CD4-positive, alpha-beta T cell treated with Interleukin-6 for 4 hours (primary cell): ENCODE measurements at places on chromosomes 11 and 22.
A peak's percentile ranks its signal among the peaks of the same experiment; 100 is the strongest.

DNA sequence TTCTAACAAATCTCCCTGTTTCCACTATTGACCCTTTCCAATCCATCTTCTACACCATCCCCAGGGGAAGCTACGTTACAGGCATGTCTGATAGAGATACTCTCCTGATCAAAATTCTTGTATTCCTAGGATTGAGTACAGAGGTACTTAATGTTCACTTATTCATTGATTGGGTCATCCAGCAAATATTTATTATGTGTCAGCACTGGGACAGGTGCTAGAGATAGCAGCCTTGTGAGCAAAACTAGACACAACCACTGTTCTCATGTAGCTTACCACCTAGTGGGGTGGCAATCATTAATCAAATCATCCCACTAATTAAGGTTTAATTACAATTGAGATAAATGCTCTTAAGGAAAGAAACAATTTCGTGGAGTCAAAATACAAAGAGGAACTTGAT, 9.4 kb upstream of the RTCB start:
- no peak for DNase-seq

GRCh38 chr11:101482556-101483124, 101.2 kb downstream of the TRPC6 start:
- no peak for DNase-seq

DNA sequence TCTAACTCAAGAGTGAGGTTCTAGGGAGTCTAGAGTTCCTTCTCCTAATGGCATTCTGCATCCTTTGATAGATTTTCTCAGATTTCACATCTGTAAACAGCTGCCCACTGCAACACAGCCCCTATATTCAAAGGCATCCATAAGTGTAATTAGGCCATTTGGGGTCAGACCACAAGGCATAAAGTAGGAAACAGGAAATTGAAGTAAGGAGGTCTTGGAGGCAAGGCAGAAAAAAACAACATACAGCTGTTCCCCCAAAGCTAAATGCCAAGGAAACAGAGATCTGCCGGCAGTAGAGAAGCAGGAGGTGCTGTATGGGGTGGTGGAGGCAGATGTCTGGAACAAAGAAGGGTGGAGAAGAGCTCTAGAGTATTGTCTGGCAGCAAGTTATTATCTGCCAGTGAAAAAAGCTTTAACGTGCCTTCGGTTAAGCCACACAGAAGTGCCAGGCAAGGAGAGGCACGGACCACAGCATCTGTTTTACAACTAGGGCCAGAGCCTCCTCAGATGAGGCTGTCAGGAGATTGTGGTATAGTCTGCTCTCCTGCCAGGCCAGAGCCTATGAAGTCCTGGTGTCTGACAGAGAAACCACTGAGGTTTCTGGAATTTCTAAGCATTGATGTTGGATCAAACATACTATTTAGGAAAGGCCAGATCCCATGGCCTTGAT, 100.2 kb upstream of the CHRM4 start:
- no peak for DNase-seq

GRCh38 chr11:62958547-62959421, 26.0 kb downstream of the SLC22A6 start:
- no peak for DNase-seq

GRCh38 chr11:36187622-36188021, 101.6 kb downstream of the COMMD9 start:
- no peak for DNase-seq

GRCh38 chr22:35140879-35141745, 75.2 kb downstream of the ISX start:
- no peak for DNase-seq

DNA sequence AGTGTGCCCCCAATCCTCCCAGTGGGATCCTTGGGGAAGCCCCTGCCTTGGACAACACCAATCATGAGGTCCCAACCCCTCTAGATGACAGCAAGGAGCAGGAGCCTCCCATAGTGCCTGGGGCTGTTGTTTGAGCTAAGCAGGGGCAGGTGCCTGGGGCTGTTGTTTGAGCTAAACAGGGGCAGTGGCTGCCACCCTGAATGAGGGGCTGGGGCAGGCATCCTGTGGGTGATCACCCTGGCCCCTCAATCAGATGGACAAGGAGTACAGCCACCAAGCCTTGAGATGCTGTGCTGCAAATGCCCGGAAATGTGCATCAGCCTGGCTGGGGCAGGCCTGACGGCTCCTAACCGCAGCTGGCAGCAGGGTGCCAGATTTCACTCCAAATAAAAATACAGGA, 66.7 kb downstream of the MYEOV start:
- no peak for DNase-seq

GRCh38 chr11:134466156-134466555, 54.1 kb upstream of the B3GAT1 start:
- DNase-seq, result no peak

DNA sequence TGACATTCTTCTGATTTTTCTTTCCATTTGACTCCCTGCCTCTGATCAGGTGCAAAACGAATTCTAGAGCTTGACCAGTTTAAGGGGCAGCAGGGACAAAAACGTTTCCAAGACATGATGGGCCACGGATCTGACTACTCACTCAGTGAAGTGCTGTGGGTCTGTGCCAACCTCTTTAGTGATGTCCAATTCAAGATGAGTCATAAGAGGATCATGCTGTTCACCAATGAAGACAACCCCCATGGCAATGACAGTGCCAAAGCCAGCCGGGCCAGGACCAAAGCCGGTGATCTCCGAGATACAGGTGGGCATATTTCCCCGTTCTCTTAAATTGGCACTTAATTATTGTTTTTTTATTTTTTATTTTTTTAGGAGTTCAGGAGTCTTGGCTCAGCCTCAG, 15.4 kb downstream of the XRCC6 start:
- no peak for DNase-seq

GRCh38 chr11:94830722-94831510, 62.8 kb downstream of the AMOTL1 start:
- DNase-seq, result no peak

- no peak for DNase-seq
Observed at GRCh38 chr11:73116636-73117035, 25.5 kb downstream of the FCHSD2 start.

- DNase-seq, result peak; percentile 65
Observed at GRCh38 chr22:46737105-46737975, 712 bp downstream of the CERK start.

- no peak for DNase-seq
Observed at GRCh38 chr11:72475381-72475780, 41.0 kb upstream of the CLPB start.

DNA sequence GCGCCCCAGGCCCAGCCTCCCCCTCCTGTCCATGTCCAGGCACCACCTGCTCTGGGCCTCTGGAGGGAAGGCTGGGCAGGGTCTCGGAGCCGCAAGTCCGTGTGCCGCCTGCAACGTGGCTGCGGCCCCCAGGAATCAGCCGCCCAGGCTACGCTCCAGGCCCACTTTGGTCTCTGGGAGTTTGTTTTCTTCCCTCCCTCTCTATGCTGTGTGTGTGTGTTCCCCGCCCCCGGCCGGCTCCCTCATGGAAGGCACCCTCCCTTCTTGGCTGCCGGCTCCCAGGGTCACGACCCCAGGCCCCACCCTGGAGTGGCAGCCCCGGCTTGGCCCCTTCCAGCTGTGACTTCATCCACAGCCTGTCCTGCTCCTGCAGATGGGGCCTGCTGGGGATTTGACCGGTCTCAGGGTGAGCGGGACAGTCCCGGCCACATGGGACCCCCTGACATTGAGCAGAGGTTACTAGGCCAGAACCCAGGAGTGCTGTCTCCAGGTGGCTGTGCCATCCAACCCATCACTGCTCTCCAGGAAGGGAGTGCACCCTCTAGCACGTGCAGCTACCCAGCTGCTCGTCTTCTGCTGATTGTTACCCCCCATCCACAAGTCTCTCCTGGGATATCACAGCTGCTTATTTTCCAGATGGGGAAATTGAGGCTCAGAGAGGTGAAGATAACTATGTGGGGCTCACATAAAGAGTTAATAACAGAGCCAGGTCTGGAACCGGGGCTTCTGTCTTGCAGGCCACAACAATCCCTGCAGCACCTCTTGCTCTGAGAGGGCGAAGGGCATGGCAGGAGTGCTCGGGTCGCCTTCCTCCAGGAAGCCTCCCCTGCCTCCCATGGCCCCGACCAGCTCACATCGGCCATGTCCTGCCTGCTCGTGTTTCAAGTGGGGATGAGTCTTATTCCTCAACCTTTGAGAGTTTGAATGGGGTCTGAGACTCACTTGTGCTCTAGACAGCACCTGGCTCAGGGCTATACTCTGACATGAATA, 2.8 kb upstream of the LIF start:
- no peak for DNase-seq

DNA sequence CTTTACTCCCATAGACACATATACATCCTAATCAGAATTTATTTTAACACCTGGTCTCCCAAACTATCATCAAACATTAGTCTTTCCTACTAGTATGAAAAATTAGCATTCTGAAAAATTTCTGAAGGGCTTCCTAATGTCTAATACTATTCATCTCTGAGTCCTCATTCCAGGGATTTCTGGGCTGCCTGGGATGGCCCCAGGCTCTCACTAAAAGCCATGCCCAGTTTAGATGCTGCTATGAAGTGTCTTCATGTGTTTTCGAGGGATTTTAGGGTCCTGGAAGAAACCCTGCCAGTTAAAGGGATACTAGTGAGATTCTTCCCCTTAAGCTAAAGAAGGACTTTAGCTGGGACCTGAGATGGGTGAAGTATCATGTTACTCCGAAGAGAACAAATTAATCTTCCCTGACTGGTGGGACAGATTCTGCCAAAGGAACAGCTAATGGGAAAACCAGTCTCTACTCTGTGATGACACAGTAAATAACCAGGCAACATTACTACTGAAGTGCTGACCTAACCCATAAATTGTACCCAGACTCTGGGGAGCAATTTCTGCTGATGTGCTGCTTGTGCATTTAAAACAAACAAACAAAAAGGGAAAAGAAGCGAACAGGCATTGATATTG, 342.6 kb downstream of the SOX6 start:
- DNase-seq, result no peak

- no peak for DNase-seq
Observed at GRCh38 chr11:12640355-12640754, 33.9 kb upstream of the TEAD1 start.

DNA sequence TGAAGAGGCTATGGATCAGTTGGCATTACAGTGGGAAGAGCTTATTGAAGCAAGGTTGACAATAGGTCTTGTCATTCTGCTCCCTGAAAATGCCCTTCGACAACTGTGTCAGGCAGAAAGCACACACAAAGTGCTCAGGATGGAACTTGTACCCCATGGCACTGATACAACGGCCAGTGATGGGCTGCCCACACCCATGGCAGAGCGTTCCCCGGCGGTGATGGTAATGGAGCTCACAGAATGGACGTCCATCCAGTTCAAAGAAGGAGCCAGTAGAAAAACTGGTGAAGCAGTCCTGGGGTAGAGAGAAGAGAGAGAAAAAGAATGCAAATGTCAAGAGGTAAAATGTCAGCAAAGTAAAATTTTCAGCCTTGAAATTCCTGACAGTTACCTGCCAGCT, 19.5 kb upstream of the OR5B21 start:
- DNase-seq, result no peak

GRCh38 chr22:47091246-47091651, 328.8 kb downstream of the TBC1D22A start:
- peak; percentile 24 for DNase-seq

DNA sequence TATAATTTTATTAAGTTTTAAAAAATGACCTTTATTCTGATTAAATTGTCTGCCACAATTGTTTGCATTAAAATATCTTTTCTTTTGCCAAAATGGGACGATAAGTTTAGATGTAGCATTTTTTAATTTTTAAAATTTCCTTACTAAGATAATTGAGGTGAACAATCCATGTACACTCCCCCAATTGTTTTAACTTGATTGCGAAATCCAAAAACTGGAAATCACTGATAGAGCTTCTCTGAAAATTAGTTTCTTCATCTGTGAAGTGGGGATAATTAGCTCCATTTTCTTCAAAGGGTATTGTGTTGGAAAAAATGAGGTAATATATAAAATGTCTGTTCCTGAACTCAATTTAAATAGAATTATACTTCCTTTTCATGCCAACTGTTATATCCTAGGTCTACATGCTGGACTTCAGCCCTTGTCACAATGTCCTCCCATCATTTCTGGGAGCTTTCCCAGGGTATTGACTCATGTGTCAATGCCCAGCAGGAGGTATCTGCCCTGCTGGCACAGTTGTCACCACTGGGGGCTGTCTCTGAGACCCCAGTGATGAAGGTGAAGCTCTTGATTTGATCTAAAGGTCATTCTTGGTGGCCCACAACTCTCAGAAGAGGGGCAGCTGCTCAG, 28.7 kb upstream of the NAV2 start:
- DNase-seq, result no peak

GRCh38 chr22:26849575-26849974, 192.2 kb downstream of the MIAT start:
- DNase-seq, result no peak

- no peak for DNase-seq
Observed at GRCh38 chr11:126431401-126432064, 76.0 kb downstream of the ST3GAL4 start.

GRCh38 chr22:29820961-29821290, 17.1 kb downstream of the ASCC2 start:
- DNase-seq, result no peak

DNA sequence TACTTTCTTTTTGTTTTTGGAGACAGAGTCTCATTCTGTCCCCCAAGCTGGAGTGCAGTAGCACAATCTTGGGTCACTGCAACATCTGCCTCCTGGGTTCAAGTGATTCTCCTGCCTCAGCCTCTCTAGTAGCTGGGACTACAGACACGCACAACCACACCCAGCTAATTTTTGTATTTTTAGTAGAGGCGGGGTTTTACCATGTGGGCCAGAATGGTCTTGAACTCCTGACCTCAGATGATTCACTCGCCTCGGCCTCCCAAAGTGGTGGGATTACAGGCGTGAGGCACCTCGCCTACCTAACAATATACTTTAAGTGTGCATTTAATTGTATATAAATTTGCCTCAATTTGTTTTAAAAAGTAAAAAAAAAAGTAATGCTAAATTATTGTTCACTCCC, 38.4 kb downstream of the GRK3 start:
- DNase-seq, result no peak

DNA sequence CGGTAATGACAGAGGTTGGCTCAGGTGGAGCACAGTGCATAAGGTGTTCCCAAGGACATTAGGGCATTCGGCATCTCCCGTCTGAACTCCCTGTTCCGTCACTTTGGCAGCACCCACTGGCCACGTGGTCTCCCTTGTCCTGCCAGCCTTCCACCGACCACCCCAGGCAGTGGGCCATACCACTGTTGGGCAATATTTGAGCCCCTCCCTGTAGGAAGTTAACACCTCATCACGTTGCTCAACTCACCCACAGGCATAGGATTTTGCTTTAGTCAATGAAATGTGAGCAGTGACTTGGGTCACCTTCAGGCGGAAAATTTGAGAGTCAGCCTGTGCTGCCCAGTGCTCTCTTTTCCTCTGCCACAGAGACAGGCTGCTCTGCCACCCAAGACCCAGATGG, 44.0 kb downstream of the SERPINH1 start:
- no peak for DNase-seq

- no peak for DNase-seq
Observed at GRCh38 chr11:110524238-110524637, 94.5 kb downstream of the FDX1 start.

GRCh38 chr11:10565493-10565892, 3.0 kb downstream of the LYVE1 start:
- no peak for DNase-seq

- DNase-seq, result no peak
Observed at GRCh38 chr11:35725885-35726284, 63.3 kb downstream of the TRIM44 start.

GRCh38 chr11:31995032-31995431, 95.8 kb upstream of the RCN1 start:
- no peak for DNase-seq
